Right renal pelvis (tissue), 4 donors: ENCODE measurements at places on chromosomes 12 and 14. TPM values are rescaled to one million over a fixed set of nuclear protein-coding genes. Genes with fewer than 3 reads are reported as not detected.
A peak's percentile ranks its signal among the peaks of the same experiment; 100 is the strongest.

Gene PGF
- polyA plus RNA-seq = 8.4 TPM

- DNase-seq = no peak
Observed at GRCh38 chr12:50246873-50247612, 36.3 kb downstream of the LIMA1 start.

DNA sequence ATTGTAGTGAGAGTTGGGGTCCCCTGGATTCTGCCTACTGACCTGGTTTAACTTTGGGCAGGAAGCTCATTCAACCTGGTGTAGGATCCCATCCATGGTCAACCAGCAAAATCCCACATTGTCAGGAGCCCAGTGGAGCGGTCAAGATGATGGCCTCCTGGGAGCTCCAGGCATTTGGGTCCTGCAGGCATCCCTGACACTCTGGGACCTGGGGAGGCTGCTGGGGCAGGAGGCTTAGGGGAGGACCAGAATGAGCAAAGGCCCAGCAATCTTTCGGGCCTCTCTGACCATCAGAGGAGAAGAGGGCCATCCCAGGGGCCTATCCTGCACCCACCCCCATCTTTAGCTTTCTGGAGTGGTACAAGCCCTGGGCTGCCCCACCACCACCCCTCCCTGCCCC is 104.0 kb downstream of the PRMT8 start:
- no peak for DNase-seq

- DNase-seq = peak; percentile 60
Observed at GRCh38 chr14:59254146-59254910, 65.9 kb downstream of the DAAM1 start.

GRCh38 chr12:114998118-114998749 is 314.3 kb upstream of the TBX3 start:
- DNase-seq = no peak

- no peak for DNase-seq
Observed at GRCh38 chr12:2429032-2429431, 365.7 kb upstream of the FKBP4 start.

Gene SAMD4A
- 9.7 TPM for polyA plus RNA-seq

Gene SCNN1A
- polyA plus RNA-seq = 72.4 TPM

- no peak for DNase-seq
Observed at GRCh38 chr14:62066304-62066703, 304.1 kb downstream of the SNAPC1 start.

DNA sequence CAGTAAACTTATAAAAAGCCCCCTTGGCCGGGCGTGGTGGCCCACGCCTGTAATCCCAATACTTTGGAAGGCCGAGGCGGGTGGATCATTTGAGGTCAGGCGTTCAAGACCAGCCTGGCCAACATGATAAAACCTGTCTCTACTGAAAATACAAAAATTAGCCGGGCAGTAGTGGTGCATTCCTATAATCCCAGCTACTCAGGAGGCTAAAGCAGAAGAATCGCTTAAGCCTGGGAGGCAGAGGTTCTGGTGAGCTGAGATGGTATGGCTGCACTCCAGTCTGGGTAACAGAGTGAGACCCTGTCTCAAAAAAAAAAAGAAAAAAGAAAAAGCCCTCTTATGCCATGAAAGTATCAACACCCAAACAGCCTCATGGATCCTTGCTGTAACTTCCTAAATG is 3.7 kb downstream of the PRMT5 start:
- no peak for DNase-seq

- no peak for DNase-seq
Observed at GRCh38 chr14:61347826-61348443, 26.6 kb downstream of the PRKCH start.
